CD4-positive, alpha-beta T cell treated with Interleukin-4 for 1 hour (primary cell): ENCODE measurements at places on chromosomes 12 and 14.

- DNase-seq, result no peak
Measured at GRCh38 chr12:103766028-103766427, 75.0 kb downstream of the NT5DC3 start.

- no peak for DNase-seq
Measured at GRCh38 chr14:100402631-100403030, 79.5 kb downstream of the SLC25A47 start.

- DNase-seq, result no peak
Measured at GRCh38 chr14:62071039-62071438, 308.8 kb downstream of the SNAPC1 start.

DNA sequence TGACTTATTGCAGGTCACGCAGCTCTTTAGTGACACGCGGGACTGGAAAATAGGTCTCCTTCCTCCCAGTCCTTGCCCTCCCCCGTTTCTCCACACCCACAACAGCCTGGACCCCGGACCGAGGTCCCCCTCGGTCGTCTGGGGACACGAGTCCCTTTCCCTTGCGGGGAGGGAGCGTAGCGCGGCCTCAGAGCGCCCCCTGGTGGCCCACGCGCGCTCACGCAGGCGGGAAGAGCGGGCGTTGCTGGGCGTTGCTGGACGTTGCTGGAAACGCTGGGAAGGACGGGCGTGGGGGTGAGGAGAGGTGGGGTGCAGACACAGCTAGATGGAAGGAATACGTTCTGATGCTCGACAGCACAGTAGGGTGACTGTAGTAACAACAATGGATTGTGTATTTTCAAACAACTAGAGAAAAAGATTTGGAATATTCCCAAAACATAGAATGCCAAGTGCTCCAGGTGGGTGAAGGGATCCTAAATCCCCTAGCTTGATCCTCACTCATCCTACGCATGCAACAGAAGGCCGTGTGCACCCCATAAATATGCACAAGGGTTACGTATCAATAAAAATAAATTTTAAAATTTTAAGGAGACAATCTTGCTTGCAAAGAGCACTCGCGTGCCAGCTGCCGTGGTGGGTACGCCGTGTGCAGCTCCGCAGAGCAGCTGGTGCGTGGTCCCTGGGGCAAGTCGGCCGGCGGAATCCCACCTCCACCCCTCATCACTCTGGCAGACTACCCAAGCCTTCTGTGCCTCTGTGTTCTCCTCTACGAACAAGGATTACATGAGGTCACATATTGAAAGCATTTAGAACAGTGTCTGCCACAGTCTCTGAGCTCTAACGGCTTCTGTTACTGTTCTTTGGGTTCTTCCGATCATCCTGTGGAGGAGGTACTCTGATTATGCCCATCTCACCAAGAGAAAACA is 87.4 kb downstream of the B4GALNT3 start:
- DNase-seq, result peak; percentile 60
